ENCODE measurements at places on chromosomes 4 and X.

- peak; percentile 36 for DNase-seq
Measured at GRCh38 chr4:34309383-34309906, 1934.9 kb downstream of the ARAP2 start.

DNA sequence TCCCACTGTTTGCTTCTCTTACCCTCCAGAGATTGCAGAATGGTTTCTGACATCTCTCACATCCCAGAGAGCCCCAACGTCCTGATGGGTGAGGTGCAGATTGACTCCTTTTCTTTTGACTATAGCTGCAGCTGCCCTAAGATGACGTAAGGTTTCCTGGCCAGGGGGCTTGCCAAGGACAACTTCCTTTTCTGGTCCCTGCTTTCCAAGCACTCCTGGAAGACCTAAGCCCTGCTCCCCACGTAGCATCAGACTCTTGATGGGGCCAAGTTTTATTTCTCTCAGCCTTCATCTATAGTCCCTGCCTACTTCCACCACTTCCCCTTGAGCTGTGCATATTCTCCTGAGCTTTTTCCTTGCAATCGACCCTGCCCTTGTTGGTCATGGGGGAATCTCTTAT lies 497.7 kb downstream of the IDS start:
- DNase-seq: no peak

DNA sequence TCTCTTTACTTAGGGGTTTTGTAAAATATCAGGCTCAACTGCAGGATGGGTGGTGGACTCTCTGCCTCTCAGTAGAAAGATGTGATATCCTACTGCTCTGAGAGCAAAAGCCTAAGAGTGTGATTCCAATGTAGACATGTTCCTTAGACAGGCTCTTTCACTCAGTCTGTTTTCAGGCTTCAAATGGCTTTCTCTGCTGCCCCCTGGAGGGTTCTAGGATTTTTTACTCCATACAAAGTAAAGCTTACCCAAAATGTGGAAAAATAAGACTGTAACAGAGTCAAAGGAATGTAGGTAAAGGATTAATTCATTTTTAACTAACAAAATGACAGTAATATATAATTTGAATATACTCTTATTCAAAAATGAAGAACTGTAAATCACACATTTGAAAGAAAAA lies 32.1 kb downstream of the ZGRF1 start:
- peak; percentile 58 for DNase-seq

GRCh38 chr4:86398187-86398586 lies 38.3 kb upstream of the MAPK10 start:
- no peak for DNase-seq

GRCh38 chr4:56844802-56845580 lies 23.5 kb upstream of the SPINK2 start:
- no peak for DNase-seq
